ENCODE measurements at places on chromosomes 16 and 17.
A peak's percentile ranks its signal among the peaks of the same experiment; 100 is the strongest.

GRCh38 chr16:1982013-1982433, 754 bp upstream of the NOXO1 start:
- DNase-seq = no peak

DNA sequence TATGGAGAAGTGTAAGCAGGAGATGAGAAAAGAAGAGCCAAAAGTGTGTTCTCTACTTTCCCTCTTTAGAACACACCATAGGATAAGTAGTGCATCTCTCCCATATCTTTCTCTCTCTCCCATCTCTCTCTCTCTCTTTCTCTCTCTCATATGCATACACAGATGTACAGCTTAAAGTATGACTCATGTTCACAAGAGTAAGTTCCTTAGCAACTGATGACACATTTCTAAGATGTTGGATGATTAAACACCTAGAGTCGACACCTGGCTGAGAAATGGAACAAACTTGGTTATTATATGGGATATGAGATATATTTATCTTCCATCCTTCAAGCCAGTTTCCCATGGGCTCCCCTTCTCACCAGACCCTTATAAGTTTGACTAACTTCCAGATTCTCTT, 113.5 kb downstream of the TMEM132E start:
- no peak for DNase-seq

DNA sequence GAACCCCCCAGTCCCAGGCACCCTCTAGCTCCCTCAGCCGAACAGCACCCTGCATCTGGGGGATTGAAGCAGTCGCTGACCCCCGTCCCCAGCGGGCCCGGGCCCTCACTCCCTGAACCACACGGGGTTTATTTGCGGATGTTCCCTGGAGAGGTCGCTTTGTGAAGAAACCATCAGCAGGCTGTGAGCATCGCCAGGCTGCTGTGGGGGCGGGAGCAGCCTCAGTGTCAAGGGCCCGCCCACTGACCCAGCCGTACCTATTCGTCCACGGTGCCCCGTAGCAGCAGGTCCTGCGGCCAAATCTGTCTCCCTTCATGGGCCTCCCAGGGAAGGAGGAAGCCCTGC, 6.4 kb upstream of the RAB40C start:
- no peak for DNase-seq

- no peak for DNase-seq
These were observed 145.6 kb downstream of the CCDC182 start for GRCh38 chr17:57599271-57600045.

GRCh38 chr17:82658331-82658730, 10.1 kb upstream of the WDR45B start:
- DNase-seq = no peak

GRCh38 chr17:62989501-62989900, 23.5 kb downstream of the TANC2 start:
- DNase-seq = no peak

DNA sequence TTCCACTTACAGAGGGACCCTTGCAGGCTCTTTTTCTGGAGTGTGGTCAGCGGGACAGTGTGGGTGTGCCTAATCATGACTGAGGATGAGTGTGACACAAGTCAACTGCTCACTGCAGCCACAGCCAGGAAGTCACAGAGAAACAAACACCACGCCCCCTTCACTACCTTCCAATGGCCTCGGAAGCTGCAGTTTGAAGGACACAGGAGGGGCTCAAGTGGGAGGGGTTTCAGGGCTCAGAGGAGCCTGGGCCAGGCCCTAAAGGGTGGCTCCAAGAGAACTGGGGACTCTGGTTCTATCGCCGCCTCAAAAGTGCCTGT, 116.2 kb upstream of the SDK2 start:
- no peak for DNase-seq

DNA sequence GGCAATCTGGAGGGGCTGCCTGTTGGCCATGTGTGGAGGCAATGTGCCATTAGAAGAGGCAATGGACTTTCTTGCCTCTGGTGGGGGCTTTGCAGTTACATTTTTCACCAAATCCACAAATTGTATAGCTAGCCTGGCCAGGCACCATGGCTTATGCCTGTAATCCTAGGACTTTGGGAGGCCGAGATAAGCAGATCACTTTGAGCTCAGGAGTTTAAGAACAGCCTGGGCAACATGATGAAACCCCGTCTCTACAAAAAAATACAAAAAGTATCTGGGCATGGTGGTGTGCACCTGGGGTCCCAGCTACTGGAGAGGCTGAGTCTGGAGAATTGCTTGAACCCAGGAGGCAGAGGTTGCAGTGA, 2.7 kb upstream of the RNF112 start:
- no peak for DNase-seq

GRCh38 chr16:84054916-84055315, 12.3 kb upstream of the SLC38A8 start:
- no peak for DNase-seq

GRCh38 chr17:8953156-8953885, 12.2 kb downstream of the PIK3R5 start:
- DNase-seq = no peak

DNA sequence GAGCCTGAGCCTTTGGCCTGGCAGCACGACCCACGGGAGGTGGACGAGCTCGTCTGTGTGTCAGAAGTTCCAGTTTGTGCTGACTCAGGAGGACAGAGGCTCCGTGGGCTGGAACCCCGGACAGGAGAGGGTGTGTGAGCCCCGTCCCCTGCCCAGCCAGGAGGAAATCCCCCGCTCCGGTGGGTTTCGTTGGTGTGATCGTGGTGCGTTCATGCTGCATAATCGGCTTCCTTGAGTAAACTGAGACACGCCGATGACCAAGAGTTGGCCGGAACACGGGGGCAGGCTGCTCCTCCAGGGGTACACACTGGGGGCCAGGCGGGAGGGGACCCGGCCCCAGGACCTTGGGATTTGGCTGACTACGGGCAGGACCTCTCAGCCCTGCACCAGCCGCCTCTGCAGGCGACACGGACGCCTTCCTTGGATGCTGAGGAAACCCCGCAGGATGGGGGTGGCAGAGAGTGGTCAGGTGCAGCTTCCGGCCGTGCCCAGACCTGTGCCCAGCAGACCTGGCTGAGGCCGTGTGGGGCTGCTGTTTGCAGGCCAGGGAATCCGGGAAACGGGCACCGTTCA, 8.5 kb downstream of the METRNL start:
- no peak for DNase-seq

DNA sequence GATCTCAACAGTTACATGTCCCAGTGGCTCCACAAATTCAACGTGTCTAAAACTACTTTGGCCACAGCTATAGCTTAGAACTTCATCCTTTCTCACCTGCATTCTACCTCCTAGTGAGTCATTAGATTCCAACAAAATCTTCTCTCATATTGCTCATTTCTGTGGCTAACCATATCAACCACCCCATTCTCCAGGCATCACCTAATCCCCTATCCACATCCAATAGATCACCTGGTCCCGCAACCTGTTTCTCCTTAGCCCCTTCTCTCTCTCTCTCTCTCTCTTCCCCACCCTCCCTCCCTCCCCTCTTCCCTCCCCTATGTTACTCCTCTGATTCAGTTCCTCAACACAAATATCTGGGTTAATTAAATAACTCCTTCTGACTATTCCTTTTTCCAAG, 64.6 kb downstream of the ANKFN1 start:
- DNase-seq = no peak

- no peak for DNase-seq
These were observed 26.0 kb downstream of the CD300LF start for GRCh38 chr17:74686761-74687160.

DNA sequence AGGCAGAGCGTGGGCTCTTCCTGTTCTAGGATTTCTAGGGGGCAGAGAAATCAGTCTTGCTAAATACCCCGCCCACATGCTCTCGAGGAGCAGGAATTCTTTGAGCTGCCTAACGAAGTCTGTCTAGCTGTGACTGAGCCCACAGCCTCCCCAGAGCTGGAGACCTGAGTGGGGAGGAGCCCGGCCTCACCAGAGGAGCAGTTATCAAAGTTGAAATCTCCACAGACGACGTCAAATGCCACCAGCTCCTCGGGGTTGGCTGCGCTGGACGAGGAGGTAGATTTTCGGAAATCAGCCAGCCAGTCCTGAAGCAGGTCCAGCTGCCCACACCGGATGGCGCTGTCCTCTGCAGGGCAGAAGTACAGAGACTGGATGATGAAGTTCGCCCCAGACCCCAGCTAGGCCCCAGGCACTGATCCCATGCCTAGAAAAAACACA, 53.8 kb downstream of the PRMT7 start:
- no peak for DNase-seq

DNA sequence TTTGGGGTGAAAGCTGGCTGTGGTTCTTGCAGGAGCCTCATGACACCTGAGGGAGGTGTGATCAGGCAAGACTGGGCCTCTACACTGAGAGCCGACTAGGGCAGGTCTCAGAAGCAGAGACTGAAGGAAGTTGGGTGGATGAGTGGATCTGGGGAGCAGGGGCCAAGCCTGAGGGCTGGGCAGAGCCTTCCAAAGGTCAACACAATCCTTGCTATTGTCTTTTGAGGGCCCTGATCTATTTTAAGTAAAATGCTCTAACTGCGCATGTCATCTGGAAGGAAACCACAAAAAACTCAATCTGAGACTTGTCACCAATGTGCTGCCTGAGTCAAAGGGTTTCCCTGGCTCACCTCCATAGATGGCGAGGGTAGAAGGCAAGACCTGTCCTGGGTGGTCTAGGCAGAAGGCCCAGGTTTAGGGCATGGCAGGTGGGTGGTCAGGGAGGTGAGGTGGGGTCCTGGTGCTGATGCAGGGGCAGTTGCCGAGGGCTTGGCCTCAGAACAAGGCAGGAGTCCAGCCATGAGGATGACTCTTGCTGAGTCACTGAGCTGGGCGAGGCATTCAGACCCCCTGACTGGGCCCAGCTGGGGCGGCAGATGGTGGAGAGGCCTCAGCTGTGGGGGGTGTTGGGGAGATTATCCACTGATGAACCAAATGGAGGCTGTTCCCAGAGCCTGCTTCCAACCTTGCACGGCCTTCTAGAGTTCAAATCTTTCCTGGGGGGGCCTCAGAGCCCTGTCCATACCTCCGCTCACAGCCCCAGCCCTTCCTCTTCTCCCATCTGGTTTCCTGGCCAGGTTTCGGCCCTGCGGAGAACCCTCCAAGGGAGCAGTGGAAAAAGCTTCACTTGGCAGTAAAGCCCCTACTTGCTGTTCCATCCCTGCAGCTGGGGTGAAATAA, 5.1 kb downstream of the MVP start:
- no peak for DNase-seq

- DNase-seq = no peak
These were observed 7.5 kb downstream of the MARCHF10 start for GRCh38 chr17:62800585-62800984.

- no peak for DNase-seq
These were observed 695.4 kb upstream of the KIF2B start for GRCh38 chr17:53127331-53127730.

GRCh38 chr16:67163164-67163998, 1.2 kb upstream of the HSF4 start:
- peak; percentile 39 for DNase-seq

Data from NCI-H1048 (cell line).